HCT116 (cell line): ENCODE measurements at places on chromosomes 12 and 14. TPM values are rescaled to one million over a fixed set of nuclear protein-coding genes. Genes with fewer than 3 reads are reported as not detected.

- peak overlapping the region; percentile 52 for H3K27ac ChIP-seq
- H3K27me3 ChIP-seq = no peaks in the 10 kb centered on the region
- DNase-seq = no peak
- no peak overlapping the region for H3K4me3 ChIP-seq
- H3K36me3 ChIP-seq = no peaks in the 10 kb centered on the region
Observed at GRCh38 chr12:52216807-52217206, 16.2 kb upstream of the KRT7 start.

GRCh38 chr14:86057018-86057667, 527.2 kb downstream of the FLRT2 start:
- no peaks in the 10 kb centered on the region for H3K36me3 ChIP-seq
- H3K27ac ChIP-seq = no peak overlapping the region
- DNase-seq = no peak
- no peak overlapping the region for H3K4me3 ChIP-seq
- no peaks in the 10 kb centered on the region for H3K27me3 ChIP-seq

GRCh38 chr12:3205742-3206519, 128.8 kb downstream of the TSPAN9 start:
- no peaks in the 10 kb centered on the region for H3K27me3 ChIP-seq
- DNase-seq = no peak
- no peak overlapping the region for H3K4me3 ChIP-seq
- no peak overlapping the region for H3K27ac ChIP-seq

- H3K27me3 ChIP-seq = no peaks in the 10 kb centered on the region
- H3K27ac ChIP-seq = no peak overlapping the region
- H3K36me3 ChIP-seq = no peaks in the 10 kb centered on the region
- no peak overlapping the region for H3K4me3 ChIP-seq
- DNase-seq = no peak
- no peaks in the 10 kb centered on the region for H3K4me1 ChIP-seq
Observed at GRCh38 chr14:35257809-35258208, 34.4 kb upstream of the PSMA6 start.

DNA sequence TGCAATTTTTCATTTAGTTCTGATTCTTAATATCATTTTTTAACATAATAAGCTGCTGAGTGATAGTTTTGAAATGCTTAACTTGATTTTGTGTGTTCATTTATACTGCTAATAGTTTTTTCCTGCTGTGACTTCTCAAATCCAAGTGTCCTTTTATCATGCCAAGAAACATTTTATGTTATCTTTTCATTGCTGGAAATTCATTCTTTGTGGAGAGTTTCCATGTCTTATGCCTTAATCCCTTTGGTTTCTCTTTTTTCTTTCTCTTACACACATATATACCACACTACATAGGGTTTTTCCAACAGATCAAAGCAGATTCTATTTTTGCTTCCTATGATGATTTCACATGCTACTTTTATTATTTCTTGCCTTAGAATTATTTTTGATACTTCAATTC, 981.1 kb downstream of the SLC6A15 start:
- H3K27me3 ChIP-seq = no peaks in the 10 kb centered on the region
- no peak for DNase-seq
- no peaks in the 10 kb centered on the region for H3K4me1 ChIP-seq

DNA sequence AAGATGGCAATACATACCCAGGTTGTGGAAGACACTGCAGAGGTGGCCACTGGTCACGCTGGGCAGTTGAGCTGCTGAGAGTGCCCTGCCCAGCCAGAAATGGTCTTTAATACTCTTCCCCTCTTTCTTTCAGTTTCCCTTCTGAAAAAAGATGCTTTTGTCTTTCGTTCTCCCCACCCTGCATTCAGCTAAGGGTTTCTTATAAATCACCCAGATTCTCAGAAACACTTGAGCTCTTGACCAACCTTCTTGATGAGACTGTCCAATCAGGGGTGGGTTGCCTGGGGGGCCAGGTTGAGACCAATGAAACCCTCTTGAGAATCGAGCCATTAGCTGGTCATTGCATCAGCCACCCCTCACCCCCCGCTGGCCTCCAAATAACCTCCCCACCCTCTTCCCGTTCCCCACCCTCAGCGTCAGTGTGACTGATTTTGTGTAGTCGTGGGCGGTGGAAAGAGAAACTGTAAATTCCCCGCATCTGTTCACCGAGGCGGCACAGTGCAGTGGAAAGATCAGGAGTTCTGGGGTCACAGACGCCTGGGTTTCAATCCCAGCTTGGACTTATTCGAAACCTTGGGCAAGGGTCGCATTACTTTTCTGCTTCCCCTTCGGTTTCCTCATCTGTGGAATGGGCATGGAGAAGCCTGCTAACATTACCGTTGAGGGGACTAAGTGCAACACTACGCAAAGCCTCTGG, 52.3 kb downstream of the SLC25A47 start:
- peaks cover 12% of the 10 kb centered on the region; the same call in 1 of the 2 replicates for H3K4me1 ChIP-seq
- H3K27me3 ChIP-seq = no peaks in the 10 kb centered on the region
- no peaks in the 10 kb centered on the region for H3K36me3 ChIP-seq
- DNase-seq = peak; percentile 52
- peak overlapping the region; percentile 71 for H3K27ac ChIP-seq

DNA sequence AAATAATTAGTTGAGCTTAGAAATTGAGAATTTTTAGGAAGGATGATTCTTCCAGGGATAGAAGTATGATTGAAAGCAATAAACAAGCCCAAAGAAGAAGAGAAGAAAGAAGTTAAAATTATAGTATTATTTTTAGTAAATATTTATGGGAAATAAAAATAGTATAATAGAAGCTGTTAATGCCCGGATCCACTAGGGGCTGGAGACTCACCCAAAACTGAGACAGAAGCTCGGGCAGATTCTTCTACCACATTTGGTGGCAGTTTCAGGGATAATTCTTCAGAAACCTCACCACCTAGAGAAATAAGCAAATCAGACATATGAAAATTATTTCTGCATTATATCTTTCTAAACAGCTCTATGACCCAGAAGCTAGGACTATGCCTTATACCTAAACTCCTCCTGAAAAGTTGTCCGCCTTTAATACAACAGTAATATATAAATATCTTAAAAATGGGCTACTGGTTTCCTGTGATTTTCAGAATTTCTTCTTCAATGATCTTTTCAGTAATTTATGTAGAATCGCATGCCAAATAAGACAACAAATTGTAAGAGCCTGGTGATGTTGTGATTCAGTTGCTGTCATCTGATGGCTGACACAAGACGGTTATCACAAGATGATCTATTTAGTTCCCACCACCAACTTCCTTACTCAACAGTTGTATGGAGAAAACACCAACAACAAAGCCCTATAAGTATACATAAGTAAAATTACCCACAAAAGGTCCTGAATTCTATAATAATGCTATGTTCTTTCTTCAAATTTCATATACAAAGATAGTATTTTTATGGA, 35.6 kb downstream of the A2M start:
- H3K4me1 ChIP-seq = no peaks in the 10 kb centered on the region
- no peak for DNase-seq
- no peak overlapping the region for H3K4me3 ChIP-seq
- H3K27me3 ChIP-seq = no peaks in the 10 kb centered on the region

DNA sequence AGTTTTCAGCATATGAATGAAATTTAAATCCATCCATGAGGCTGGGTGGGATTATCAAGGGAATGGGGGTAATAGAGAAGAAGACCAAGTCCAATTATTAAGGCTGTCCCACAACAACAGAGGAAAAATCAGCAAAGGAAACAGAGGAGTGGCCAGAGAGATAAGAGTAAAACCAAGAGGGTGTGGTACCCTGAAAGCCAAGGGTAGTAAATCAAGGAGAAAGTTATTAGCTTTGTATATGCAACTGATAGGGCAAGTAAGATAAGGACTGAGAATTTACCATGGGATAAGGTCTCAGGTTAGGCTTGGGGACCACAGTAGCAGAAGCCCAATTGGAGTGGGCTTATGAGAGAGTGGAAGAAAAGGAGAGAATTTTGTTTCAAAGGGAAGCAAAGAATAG, 134.5 kb downstream of the NUAK1 start:
- no peak overlapping the region for H3K27ac ChIP-seq
- no peak overlapping the region for H3K4me3 ChIP-seq
- H3K27me3 ChIP-seq = peaks cover 42% of the 10 kb centered on the region
- no peaks in the 10 kb centered on the region for H3K36me3 ChIP-seq
- no peaks in the 10 kb centered on the region for H3K4me1 ChIP-seq

DNA sequence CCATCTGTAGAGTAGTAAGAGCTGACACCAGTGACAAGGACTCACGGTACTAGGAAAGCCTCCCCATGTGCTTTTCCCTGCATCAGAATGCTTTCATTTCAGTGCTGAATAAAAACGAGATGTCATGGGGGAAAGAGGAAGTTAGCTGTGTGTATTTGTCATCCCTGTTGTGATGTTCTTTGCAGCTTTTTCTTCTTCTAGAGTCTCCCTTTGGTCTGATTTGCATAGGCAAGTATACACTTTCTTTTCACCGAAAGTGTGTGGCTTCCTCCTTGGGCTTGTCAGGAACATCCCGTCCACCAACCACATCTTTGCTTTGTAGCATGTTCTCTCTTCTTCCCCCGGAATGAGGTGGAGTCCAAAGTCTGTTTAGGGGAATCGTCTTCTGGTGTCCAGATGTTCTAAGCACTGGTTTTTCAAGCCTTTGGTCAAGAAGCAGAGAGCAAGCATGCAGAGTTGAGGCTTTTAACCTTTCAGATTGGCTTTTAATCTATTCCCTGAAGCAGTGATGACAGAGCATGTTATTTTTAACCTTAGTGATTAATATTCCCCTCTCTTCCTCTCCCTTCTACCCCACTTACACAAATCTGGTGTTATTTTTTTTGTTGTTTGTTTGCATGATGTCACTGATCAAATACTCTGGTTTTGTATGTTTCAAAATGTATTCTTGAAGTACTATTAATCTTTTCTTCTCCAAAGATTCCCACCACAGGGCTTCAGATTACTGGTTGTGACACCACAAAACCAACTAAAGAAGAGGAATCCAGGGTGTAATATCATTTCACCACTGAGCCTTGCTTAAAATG, 163.4 kb downstream of the SAMD4A start:
- no peaks in the 10 kb centered on the region for H3K27me3 ChIP-seq
- no peak overlapping the region for H3K27ac ChIP-seq
- H3K4me3 ChIP-seq = no peak overlapping the region
- DNase-seq = no peak
- H3K4me1 ChIP-seq = no peaks in the 10 kb centered on the region
- H3K36me3 ChIP-seq = no peaks in the 10 kb centered on the region

DNA sequence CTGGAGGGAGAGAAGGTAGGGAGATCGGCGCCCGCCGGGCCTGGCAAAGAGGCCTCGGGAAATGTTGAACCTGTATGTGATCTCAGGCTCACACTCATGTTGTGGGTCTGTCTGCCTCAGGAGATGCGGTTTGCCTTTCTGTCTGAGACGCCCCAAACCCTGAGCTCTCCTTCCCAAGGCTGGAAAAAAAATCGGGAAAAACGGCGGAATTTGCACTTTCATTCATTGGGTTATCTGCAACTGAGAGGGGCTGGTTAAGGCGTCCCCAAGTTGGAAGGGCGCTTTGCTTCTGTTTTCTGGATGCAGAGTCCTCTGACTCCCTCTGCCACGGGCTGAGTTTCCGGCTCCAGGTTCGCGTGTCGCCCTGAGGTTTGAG, 5.0 kb upstream of the HOXC9 start:
- no peaks in the 10 kb centered on the region for H3K27me3 ChIP-seq
- peaks cover 33% of the 10 kb centered on the region for H3K4me1 ChIP-seq
- no peaks in the 10 kb centered on the region for H3K36me3 ChIP-seq
- H3K27ac ChIP-seq = peak overlapping the region; percentile 81
- peak overlapping the region; percentile 85 for H3K4me3 ChIP-seq
- DNase-seq = no peak

DNA sequence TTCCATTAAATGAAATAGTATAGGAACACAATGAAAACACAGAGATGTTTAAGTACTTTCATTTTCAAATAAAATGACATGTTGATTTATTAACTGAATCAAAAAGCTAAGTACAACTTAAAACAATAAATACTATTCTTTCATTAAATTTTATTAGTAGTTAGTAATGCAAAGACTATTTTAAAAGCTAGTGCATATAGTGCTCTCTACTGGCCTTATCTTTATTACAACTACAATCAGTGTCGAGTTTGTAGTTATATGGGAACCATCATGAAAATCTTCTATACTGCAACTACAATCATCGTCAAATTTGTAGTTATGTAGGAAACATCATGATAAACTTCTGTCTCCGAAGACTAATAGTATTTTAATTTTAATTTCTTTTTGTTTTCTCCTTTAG, 8.9 kb upstream of the LIN7A start:
- H3K4me1 ChIP-seq = no peaks in the 10 kb centered on the region
- no peaks in the 10 kb centered on the region for H3K36me3 ChIP-seq
- H3K27me3 ChIP-seq = no peaks in the 10 kb centered on the region
- no peak for DNase-seq
- no peak overlapping the region for H3K27ac ChIP-seq

ALX1 gene
- not detected for total RNA-seq

HCAR1 gene
- not detected for total RNA-seq

PPM1H gene
- total RNA-seq = 8.0 TPM

CLEC1B gene
- not detected for total RNA-seq

SERPINA10 gene
- not detected for total RNA-seq
